Stimulated activated CD4-positive, alpha-beta T cell treated with anti-CD3 and anti-CD28 coated beads, Interleukin-2, amount 100 ng/mL, for 24 hours (primary cell): ENCODE measurements at places on chromosomes 2 and 18.

- no peak for DNase-seq
Observed at GRCh38 chr18:78773819-78774218, 205.8 kb upstream of the SALL3 start.

- DNase-seq, result no peak
Observed at GRCh38 chr18:63249771-63250170, 69.8 kb downstream of the BCL2 start.

- no peak for DNase-seq
Observed at GRCh38 chr2:28412625-28413151, 20.0 kb downstream of the FOSL2 start.

DNA sequence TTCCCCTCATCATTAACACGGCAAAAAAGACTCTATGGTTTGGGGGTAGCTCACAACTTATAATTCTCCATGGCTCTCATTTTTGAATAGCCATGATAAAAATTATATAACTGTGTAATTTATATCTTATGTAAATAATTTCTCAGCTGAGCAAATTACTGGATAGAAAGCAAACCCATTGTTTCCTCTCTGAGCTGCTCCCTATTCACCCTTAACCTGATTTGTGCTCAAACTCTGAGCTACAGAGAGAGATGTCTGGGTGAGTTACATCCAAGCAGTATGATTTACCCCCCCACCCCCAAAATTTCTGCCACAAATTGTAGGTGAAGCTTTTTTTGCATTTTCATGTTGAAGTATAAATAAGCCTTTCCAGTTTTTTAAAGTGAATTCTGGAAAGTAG lies 123.7 kb downstream of the TFCP2L1 start:
- no peak for DNase-seq

GRCh38 chr2:28327581-28327955 lies 65.1 kb upstream of the FOSL2 start:
- DNase-seq, result no peak

GRCh38 chr2:205682239-205682970 lies at the start of gene NRP2:
Gene NRP2 (plus strand): TSS chr2:205682501. CDS start chr2:205683291, 790 bp downstream.
- peak; percentile 71 for DNase-seq

DNA sequence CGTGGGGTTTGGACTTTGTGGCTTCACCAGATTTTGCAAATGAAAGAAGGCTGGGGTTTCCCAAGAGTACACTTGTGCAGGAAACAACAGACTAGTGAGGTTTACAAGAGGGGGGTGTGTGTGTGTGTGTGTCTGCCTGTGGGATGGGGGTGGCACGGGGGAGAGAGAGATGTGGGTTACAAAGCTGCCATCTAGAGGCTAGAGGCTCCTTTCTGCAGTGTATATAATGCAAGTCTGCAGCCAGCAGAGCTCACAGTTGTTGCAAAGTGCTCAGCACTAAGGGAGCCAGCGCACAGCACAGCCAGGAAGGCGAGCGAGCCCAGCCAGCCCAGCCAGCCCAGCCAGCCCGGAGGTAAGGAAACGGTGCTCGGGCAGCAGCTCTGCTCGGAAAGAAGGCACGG lies at the start of gene ACKR3:
TSS of gene ACKR3 (plus strand) at position 253 of the 401 bp plus-strand sequence. CDS start 10,641 bp downstream, outside the sequence.
- DNase-seq, result peak; percentile 66

DNA sequence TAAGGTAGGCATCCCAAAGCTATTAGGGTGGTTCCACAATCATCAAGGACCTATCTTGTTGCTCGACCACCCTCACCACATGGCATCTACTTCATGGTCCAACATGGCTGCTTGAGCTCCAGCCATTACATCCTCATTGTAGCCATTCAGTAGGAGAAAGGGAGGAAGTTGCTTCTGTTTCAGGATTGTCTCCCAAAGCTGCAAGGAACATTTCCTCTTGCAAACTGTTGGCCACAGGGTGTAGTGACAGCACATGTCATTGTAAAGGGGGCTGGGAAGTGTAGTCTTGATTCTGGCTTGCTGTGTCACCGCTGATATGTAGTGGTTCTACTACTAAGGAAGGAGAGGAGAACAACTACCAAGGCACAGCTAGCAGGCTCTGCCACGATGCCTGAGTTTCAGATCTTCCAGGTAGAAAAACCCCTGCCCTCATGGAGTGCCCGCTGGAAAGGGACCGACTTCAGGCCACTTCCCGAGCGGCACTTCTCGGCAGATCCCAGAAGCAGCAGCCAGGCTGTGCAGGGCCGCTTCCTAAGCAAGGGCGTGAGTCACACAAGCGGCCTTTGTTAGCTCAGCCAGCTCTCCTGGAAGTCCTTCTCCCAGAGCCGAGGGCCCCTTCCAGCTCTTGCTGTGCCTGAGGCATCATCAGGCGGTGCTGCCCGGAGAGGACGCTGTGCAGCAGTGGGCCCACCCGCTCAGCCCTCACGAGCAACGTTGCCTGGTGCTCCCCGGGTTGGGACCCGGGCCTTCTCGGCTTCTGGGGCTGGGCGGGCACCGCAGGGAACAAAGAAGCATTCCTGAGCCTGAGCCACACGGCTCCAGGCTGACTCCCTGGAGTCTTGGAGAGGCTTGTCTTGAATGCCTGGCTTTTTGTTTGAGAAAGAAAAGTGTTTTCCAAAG lies 58.2 kb downstream of the HS6ST1 start:
- DNase-seq, result no peak

DNA sequence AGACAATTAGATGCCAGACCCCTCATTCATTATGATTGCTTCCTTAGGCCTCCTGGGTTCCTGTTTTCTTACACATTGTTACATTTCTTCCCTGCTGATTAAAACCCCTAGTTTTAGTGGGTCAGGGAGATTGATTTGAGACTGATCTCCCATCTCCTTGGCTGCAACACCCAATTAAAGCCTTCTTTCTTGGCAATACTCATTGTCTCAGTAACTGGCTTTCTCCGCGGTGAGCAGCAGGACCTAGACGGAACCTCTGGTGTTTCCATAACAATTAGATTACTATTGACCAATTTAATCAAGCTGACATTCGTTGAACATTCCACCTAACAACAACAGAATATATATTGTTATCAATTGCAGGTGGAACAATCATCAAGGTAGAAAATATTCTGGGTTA lies 1676.4 kb upstream of the SLC39A10 start:
- no peak for DNase-seq

- DNase-seq, result no peak
Observed at GRCh38 chr2:195967336-195967735, 101.3 kb downstream of the DNAH7 start.

DNA sequence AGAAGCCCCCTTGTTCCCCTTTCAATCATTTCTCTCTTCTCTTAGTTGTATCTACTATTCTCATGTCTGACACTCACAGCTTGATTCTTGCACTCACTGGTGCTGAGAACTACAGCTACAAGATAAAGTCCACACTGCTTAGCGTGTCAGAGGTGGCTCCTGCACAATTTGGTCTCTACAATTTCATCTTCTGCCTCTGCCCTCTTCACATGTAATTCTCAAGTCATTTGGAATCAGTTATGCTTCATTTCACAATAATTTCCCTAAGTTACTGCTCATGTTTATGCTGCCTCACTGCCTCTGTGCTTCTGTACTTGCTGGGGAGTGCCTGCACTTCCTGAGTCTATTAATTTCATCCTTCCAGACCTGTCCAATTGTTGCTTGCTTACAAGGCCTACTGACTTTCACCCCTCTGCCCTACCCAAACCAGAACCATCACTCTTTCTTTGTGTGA lies 11.6 kb upstream of the NAB1 start:
- DNase-seq, result no peak

DNA sequence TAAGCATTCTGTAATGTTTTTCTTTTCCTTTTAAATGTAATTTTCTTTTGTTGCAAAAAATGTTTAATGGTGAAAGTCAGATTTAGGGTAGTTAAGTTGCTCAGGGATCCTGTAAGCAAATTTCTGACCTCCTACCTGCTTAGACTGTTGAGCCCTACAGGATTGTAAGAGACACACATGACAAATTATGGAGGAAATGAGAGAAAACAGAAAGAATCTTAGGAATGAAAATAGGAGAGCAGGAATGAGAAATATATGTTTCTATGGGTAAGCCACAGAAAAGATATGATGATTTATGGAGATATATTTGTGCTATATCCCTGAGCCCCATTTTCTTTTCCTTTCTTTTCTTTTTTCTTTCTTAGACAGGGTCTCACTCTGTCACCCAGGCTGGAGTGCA lies 28.3 kb downstream of the CYBRD1 start:
- DNase-seq, result no peak

GRCh38 chr18:11526675-11527074 lies 82.7 kb upstream of the SLC35G4 start:
- no peak for DNase-seq

- DNase-seq, result no peak
Observed at GRCh38 chr2:237055386-237056100, 30.1 kb upstream of the COPS8 start.

DNA sequence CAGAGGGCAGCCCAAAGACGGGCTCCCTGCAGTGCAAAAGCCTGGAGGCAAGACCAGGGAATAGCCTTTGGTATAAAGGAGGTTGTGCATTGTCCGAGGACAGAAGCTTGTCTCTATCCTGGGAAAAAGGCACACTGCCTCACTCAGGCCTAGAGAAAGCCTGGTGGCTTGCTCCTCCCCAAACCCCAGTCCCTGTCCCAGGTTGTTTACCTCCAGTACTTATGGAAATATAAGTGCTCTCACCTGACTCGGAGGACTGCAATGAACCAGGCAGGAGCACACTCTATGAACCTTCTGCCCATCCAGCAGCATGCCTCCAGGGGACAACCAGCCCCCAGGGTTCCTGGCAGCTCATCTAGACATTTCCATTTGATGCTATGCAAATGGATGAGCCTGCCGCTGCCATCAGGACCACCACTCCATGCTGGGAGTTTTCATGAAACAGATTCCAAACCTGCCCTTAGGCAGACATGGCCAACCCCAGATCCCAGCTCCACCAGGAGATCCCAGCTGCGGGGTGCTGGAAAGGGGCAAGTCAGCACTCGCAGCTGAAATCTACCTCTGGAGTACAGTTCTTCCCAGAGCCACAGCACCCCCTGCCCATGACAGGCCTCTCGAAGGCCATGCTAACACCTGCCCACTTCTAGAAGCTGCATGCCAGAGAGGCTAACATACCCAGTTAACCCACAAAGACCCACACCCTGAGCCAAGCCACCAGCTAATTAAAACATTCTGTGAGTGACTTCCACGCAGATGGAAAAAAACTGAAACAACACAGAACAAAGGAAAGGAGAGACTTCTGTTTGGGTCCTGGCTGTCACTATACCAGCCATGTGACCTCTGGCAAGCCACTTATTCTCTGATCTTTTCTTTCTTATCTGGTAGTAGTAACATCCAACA lies 101.7 kb downstream of the TTC32 start:
- DNase-seq, result no peak

GRCh38 chr2:1754461-1755170 lies 10.3 kb upstream of the PXDN start:
- DNase-seq, result no peak

DNA sequence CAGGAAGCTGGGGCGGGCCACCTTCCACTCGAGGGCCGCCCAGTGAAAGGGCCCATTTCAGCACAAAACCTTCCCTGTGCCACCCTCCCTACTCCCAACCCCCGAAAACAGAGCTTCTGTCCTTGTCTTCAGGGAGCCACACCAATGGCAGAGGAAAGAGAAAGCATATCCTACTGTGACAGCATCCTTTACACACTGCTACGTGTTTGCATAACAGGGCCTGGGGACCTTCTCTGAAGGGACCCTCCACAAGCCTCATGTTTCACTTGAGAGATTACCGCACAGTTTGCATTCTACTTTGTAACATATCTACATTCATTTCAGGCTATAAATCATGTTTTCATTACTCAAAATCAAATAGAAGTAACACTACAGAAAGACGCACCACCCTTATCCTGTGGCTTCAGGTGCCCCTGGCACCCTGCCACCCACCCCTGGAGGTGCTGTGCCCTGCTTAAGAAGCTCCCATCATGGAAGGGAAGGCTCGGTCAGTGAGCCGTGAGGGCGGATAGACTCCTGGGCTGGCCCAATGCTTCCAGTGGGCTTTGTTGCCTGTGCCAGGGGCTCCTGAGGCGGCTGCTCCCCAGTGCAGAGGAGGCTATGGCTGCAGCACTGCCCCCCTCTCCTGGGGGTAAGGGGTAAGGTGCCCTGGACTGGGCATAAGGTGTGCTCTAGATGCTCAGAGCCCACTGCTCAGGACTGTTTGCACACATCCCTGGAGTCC lies 52.0 kb downstream of the EIPR1 start:
- DNase-seq, result no peak

GRCh38 chr2:202105025-202105424 lies 32.0 kb downstream of the KIAA2012 start:
- no peak for DNase-seq

- DNase-seq, result no peak
Observed at GRCh38 chr2:68385220-68385906, 20.3 kb downstream of the PLEK start.

DNA sequence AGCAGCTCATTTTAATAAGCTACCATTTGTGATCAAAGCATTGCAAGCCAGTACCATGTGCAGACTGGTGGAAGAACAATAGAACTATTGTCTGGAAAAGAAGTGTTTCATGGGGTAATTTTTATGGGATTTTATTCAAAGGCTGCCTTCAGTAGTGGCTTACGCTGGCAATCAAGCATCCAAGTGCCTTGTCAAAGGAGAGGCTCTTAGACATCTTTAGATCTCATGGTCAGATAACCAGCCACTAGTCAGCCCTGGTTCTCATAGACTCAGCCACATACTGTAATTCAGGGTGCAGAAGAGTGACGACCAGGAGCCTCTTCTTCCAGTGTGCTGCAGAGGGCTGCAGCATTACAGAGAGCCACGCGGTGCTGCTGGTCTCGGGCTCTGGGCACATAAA lies 98.5 kb upstream of the NOSTRIN start:
- DNase-seq, result no peak

- no peak for DNase-seq
Observed at GRCh38 chr2:211367711-211368110, 811.3 kb downstream of the CPS1 start.

- no peak for DNase-seq
Observed at GRCh38 chr2:25539136-25539535, 134.2 kb downstream of the DTNB start.

DNA sequence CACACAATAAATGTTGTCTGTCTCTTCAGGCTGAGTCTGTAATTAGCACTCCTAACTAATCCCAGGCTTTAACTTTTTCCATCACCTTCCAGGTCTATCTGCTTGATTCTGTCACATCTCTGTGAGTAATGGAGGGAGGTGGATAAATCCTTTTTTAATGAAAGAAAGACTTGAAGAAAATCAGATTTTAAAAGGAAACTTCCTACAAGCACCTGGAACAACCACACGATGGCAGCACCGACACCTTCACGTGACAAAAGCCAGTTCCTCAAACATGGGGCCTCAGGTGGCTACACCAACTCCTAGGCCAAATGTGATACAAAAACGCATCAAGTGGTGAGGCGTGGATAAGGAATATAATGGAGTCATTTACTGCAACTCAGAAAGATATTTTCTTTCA lies 41.8 kb downstream of the TGFBRAP1 start:
- DNase-seq, result peak; percentile 38

GRCh38 chr2:47501374-47502200 lies 98.6 kb downstream of the MSH2 start:
- no peak for DNase-seq

DNA sequence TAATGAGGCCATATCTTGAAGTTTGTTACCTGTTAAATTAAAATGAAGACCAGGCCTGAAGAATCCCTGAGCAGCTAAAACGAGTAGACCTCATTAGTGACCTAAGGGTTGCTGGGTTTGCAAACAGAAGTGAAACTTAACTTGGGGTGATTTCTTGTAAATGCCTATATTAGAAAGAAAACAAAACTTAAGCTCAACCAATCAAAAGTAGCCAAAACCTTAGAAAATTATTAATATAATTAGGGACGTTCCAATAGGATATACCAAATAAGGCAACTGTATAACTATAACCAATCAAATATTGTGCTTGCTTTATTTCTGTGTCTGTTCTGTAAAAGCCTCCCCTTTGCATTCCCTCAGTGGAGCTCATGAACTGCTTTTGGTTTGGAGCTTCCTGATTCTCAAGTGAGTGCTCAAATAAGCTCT lies 137.9 kb upstream of the VRK2 start:
- DNase-seq, result no peak

GRCh38 chr2:238668426-238668825 lies 179.5 kb upstream of the TWIST2 start:
- no peak for DNase-seq
